ENCODE measurements at places on chromosomes 1 and 21.

DNA sequence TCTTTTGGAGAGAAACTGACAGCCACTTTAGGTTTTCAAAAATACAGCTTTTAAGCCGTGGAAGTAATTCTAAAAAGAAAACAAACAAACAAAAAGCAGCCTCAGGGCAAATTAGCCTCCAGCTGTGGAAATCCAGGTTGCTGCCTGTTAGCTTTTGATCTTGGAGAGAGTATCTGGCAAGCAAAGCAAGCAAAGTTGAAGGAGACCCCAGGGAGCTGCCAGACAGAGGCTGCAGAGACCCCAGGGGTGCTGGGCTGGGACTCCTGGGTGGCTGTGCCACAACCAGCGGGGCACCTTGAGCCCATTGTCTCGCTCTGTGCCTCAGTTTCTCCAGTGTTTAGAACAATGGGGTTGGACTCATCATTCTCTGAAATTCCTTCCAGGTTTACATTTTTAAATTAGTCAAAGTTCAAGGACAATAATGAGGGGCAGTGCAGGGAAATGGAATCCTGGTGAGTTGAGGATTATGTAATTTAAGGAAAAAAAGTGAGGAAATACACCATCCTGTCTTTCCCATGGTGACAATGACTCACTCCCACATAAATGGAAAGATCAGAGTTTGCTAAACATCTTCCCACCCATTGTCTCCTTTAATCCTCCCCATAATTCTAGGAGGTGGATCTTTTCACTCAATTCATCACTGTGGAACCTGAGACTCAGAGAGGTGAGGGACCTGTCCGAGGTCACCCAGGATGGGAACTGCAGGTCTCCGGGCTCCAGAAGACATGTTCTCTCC, 480.5 kb downstream of the MATN1 start:
- DNase-seq = no peak

DNA sequence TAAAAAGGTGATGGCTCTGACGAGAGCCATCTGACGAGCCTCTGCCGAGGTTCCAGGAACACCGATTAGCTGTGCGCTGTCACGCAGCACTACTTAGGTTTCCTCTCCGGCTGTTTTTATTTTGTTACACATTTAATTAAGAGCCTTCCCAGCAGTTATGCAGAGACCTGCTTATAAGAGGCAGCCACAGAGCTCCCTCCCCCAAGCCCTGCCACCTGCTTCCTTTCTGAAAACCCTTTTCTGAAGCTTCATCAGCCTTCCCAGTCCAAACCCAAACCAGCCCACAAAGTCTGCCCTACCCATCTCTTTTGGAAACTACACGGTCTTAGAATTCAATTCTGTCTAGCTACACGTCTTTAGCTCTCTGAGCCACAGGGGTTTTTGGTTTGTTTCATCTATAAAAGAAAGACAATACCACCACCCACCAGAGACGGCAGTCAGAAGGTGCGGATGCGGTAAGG, 49.1 kb downstream of the ERI3 start:
- DNase-seq = peak; percentile 68

DNA sequence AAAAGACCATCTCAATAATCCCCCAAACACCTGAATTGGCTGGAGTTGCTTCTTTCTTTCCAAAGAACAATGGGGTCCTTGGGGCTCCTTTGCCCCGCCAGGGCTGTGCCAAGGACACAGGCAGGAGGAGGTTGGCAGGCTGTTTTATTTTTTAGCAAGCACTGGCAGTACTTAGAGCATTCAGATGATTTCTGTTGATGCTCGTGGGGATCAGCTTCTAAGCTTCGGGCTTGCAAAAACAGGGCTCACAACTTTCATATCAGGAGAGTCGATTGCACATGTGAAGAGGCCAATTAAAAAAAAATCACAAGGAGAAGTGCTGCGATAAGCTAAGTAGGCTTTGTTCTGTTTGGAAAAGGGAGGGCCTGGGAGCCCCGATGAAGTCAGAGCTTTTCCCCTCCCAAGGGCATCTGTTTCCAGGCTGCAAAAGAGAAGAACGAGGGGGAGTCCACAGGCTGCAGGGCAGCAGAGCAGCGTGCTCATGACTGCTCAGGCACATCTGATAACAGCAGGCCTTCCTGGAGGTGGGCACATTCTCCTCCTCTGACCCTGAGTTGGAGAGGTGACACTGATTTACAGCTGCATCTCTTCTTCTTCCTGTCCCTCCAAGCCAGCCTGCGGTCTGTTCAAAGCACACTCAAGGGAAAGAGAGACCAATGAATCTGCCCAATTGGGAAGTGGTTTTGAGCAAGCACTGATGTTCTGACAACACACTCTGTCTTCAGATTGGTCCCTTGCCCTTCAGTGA, 27.3 kb upstream of the BCAR3 start:
- DNase-seq = peak; percentile 28

GRCh38 chr1:56586502-56586901, 7.1 kb upstream of the PLPP3 start:
- no peak for DNase-seq

DNA sequence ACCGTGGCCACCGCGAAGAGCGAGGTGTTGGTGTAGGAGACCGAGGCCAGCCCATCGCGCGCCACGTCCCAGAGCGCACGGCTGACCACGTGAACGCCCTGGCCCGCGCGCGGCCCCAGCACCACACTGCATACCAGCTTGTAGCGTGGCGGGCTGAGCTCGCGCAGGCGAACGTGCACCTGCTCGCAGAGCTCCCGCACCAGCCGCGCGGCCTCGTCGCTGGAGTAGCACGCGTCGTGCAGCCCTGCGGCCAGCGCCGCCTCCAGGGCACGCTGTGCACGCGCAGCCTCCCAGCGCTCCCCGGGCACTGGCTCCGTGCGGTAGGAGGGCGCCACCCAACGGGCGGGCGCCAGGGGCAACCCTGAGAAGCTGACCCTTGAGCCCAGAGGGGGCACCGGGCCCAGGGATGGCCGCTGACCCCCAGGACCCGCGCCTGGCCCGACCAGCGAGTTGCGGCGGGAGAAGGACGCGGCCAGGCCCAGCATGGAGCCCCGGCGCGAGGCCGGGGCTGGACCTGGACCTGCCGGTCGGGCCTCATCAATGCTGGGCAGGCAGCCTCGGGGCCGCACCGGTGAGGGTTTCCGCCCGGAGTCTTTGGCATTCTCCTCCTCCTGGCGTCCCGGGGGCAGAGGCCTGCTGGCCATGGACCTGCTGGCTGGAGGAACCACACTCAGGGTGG, 987 bp downstream of the DYNLT4 start:
- no peak for DNase-seq

DNA sequence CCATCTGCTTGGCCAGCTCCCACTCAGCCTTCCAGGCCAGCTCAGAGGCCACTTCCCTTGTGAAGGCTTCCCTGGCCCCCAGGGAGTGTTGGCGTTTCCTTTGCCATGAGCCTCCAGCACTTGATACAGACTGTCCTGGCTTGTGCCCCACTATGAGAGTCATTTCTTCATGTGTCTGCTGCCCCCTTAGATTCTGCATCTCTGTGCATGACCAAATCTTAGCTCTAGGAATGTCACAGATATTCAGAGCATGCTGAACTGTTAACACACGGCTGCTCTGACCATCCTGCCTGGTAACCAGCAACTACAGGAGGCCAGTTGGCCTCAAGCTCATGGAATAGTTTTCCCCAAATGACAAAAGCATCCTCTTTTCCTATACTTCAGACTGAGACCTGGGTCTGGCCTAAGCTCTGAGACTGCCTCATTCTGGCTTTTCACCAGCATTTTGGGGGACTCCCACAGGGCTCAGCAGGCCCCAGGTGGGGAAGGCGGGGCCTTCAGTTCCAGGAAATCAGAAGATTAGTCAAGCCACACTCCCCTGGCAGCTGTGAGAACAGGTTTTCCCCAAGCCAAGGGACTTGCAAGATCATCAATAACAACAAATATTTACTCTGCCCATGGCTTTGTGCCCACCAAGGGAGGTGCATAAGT, 182.6 kb upstream of the EDN2 start:
- peak; percentile 92 for DNase-seq

GRCh38 chr1:203113308-203113707, 14.2 kb upstream of the ADORA1 start:
- DNase-seq = no peak

All from activated CD8-positive, alpha-beta T cell treated with anti-CD3 and anti-CD28 coated beads for 36 hours (primary cell).